ENCODE measurements at places on chromosomes 1 and 21.

- no peak for DNase-seq
These were observed 16.6 kb downstream of the BCAR3 start for GRCh38 chr1:93665015-93665414.

DNA sequence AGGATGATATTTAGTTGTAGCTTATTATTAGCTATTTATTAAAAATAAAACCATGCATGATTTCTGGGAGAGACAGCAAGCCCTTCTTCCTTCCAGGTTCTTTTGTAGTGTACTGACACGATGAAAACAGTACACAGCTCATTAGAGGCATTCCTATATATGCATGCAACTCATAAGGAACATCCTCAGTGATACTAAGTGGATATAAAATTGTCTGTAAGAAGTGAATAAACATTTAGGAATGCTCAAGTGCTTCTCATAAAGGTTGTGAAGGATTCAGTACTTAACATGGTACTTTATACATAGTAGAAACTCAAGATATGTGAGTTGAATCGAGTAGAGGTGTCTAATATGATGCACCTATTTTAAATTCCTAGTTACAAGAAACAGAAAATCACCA, 287.7 kb downstream of the SDCCAG8 start:
- no peak for DNase-seq

DNA sequence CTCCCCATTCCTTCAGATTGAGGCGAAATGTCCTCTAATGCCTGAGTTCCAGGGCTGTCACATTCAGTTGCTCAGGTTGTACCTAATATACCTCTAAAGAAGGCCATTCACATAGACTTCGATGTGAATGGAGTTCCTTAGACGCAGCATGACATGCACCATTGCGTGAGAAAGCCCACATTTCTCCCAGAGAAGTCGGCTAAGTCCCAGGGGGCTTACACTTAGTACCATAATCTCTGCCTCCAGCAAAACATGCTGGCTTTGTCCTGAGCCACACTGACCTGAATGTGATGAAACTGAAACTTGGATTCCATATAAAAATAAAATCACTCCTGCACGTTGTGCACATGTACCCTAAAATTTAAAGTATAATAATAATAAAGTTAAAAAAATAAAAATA, 23.2 kb upstream of the SLC2A1 start:
- DNase-seq: no peak

DNA sequence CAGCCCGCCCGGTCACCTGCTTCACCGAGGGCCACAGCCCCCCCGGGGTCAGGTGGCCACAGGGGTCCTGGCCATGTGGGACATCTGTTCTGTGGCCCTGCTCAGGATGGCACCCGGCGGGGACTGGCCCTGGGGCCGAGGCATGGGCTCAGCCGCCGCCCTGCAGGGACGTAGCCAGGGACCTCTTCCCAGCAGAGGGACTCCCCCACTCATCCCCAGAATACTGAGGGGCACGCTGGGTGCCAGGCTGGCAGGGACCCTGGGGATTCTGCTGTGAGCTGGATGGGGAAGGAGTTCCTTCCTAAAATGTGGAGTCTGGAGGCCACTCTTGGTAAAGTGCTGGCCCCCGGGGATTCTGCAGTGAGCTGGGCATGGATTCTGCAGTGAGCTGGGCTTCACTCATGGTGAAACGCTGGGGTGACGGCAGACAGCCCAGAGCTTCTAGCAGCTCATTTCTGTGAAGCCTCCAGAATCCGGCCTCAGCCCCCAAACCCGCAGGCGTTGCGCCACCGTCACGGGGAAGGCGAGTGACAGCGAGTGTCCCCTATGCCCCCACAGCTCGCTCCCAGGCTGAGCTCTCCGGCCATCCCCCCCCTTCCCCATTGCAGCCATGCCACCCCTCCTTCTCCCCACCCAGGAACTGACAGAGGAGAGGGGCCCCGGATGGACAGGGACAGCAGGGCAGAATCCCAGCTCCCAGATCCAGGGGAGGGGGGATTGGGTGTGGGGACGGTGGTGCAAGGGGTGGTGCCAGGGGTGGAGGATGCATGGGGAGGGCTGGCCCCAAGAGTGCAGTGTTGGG, 1.4 kb downstream of the ITGB2 start:
- DNase-seq: peak; percentile 32

DNA sequence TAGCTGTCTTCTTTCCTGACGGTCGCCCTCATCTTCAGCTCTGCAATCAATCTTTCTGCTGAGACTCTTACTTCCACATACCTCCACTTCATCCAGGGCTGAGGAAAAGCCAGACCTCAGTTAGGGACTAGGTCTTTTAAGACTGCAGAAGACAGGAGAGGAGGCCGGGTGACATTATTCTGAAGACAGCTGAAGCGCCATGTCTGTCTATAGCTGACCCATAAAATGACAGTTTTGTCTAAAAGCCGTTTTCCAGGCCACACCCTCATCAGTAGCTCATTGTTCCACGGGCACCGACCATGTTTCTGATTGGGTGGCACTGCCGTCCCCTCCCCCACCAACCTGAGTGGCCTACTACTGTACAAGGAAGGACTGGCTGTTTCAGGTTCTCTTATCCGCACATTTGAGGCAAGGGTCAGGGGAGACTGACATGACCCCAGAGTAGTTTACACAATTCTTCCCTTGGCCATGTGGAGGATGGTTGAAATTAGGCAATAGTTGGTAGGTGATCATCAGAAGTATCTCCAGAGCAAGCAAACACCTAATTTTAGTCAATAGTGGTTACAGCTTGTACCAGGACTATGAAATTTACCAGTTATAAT, at the start of gene ADCY10:
Gene ADCY10 (minus strand): TSS at position 240 of the 602 bp plus-strand sequence. CDS start 8,994 bp downstream, outside the sequence.
- no peak for DNase-seq

DNA sequence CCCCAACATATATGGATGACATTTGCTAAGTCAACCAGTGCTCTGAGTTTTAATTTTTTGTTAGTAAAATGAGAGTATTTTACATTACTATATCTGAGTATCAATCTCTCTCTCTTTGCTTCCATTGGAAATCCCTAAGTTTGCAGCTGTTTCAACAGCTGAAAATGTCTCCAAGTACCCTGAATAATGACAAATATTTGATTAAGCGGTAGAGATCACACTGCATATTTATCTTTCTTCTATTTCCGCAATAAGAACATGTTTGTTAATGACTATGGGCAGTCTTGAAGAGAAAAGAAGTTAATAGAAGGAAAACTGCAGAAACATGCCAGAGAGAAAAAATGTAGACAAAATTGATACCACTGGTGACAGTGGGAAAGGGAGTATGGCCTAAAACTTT, 1117.5 kb downstream of the NCAM2 start:
- DNase-seq: no peak

DNA sequence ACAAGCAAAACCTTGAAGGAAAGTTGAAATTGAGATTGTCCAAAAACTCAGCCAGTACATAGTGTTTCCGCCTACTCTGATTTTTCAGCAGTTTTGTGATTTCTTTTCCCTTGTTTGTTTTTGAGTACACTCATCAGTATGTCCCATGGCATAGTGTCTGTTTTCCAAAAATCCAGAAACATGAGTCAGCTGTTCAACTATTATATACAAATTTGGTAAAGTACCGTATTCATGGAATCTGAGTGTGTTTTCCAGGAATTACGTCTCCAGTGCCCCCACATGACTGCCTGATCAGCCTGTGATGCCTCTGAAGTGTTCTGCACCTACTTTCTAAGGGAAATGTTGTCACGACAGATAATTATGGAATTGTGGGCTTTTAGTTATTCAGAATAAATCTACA, 186.8 kb downstream of the LTN1 start:
- no peak for DNase-seq

GRCh38 chr1:10626131-10626731, 151.5 kb downstream of the PEX14 start:
- no peak for DNase-seq

DNA sequence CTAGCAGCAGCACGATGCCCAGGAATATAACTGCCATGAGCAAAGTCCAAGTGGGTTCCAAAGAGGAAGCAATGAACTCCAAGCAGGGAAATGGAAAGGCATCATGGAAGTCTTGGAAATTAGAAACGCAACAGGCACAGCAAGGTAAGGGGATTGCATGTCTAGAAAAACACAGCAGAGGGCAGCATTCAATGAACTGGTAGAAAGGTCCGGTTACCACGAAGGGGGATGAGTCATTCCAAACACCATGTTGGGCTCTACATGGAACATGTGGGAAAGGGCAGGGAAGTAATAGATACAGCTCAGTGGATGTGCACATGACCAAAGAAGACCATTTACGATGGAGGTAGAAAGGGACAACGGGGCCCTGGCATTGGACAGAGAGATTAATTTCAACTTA, 36.4 kb downstream of the RXRG start:
- DNase-seq: peak; percentile 13

DNA sequence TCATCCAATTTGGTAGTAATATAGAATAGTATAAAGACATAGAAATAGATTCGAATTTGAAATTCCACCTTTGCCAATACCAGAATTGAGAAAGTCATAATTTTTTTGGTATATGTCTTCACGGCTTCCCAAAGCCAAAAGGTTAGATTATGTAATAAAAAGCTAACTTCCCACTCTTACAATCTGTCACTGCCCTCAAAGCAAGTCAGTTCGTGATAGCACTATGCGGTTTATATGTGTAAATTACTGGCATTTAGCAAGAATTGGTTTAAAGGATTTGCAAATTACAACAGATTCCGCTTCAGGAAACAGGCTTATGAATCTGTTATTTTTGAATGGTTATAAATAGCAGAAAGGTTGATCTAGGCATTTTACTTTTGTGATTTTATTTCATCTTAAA, 679.4 kb upstream of the ADGRL2 start:
- DNase-seq: no peak

DNA sequence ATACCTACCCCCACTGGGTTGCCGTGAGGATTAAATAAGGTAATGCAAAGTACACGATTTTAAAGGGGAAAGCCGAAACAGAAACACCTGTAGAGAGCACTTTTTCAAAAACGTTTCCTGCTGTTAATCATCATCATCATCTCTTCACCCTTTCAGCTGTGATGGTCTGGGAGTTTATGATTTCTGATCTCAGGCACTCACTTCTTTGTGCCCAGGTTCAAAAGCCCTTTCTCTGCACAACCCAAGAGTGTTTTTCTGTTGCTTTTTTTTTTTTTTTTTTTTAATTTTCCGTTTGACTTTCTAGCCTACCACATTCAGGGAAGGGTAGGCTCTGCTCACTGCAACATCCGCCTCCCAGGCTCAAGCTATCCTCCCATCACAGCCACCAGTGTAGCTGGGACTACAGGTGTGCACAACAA, 936 bp upstream of the UBXN11 start:
- DNase-seq: no peak

GRCh38 chr1:182687361-182687760, 3.0 kb upstream of the RGS8 start:
- DNase-seq: no peak

- DNase-seq: no peak
These were observed 29.2 kb downstream of the SZT2 start for GRCh38 chr1:43418858-43419257.

DNA sequence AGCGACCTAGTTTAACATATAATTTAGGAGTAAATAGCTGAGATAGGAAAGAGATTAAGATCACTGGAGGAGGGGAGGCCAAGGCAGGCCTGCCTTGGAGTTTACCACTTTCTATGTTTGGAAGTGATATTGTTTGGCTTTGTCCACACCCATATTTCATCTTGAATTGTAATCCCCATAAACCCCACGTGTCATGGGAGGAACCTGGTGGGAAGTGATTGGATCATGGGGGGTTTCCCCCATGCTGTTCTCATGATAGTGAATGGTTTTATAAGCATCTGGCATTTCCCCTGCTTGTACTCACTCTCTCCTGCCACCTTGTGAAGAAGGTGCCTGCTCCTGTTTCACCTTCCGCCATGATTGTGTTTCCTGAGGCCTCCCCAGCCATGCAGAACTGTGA, 58.3 kb upstream of the ARTN start:
- no peak for DNase-seq

DNA sequence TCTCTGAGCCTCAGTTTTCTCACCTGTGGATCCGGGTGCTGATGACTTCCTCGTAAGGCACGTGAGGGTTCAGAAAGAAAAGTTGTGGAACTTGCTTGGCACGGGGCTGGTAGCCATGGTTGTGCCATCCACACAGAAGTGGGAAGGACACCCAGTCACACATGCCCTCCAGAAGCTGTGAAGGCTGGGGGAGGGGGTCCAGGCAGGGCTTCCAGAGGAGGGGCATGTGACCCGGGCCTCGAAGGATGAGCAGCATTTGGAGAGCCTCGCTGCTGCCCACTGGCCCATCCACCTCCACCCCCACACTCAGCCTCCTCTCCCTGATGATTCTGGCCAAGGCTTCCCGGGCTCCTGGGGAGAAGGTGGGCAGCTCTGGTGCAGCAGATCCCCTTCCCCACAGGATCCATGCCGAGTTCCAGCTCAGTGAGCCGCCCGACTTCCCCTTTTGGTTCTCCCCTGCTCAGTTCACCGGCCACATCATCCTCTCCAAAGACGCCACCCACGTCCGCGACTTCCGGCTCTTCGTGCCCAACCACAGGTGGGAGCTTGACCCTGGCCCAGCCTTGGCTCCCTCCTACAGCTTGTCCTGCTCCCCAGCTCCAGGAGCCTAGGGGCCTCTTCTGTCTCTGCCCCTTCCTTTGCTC, 9.4 kb downstream of the SELENON start:
- no peak for DNase-seq

DNA sequence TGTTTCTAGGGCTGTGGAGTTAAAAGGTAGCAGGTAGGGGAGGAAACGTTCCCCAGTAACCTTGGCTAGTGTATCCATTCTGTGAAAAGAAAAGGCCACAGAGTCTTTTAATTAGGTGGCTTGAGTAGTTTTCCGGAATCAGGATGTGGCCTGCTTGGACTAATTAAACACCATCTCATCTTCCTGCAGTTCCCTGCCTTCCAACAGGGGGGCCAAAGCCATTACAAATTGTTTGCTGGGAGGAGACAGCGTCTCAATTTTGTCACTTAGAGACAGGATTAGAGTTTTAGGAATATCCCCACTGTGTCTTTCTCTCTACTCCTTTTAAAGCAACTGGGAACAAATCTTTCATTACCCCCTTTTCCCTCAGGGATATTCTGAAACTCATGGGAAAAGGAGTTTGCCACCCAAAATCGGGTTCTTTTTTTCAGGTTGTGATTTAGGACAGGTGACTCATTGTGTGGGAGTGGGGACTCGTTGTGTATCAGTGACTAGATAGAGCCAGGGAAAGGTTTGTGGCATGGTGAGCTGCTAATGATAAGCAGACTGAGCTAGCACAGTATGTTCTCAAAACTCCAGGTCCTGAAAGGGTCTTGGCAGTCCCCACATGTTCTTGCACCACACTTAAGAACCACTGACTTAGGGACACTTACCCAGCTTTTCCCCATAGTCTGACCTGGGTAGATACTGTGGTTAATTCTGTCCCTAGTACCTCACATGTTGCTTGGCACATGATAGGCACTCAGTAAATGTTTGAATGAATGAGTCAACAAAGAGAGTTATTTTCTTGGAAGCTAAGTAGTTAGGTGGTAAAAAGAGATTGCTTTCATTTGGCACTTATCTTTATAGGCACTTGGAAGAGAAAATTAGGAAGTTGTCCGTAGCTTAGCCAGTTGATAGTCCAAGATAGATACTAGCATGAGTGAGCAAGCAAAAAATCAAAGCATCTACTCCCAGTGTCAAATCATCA, 22.5 kb downstream of the INTS3 start:
- DNase-seq: no peak
